Mesothelial cell of epicardium (in vitro differentiated cells): ENCODE measurements at places on chromosomes 6 and 20. TPM values are rescaled to one million over a fixed set of nuclear protein-coding genes. Genes with fewer than 3 reads are reported as not detected.

DNA sequence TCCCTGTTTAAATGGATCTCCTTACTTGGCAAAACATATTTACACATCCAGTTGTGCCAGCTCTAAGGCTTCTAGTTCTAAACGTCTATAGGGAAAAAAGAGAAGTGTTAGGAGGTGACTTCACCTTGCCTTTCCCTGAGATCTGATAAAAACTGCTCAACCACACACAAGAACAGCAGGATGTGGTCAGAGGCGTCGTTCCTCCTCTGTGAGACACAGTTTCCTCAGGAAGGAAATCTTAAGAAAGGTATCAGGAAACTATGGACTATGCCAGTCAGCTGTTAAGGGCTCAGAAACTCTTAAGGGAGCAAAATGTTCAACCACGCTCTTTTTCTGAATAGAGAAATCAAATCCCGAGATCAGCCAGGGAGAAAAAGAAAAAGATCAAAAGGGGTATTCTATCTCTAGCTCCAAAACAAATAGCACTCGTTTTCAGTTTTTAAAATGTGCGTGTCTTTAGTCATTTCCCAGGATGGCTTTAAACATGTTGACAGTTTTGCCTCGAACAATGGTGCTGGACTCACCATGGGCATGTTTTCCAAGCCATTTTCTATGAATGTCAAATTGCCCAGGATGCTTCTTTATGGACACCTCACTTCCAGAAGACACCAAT, 154.5 kb downstream of the HACE1 start:
- no peak for DNase-seq

DNA sequence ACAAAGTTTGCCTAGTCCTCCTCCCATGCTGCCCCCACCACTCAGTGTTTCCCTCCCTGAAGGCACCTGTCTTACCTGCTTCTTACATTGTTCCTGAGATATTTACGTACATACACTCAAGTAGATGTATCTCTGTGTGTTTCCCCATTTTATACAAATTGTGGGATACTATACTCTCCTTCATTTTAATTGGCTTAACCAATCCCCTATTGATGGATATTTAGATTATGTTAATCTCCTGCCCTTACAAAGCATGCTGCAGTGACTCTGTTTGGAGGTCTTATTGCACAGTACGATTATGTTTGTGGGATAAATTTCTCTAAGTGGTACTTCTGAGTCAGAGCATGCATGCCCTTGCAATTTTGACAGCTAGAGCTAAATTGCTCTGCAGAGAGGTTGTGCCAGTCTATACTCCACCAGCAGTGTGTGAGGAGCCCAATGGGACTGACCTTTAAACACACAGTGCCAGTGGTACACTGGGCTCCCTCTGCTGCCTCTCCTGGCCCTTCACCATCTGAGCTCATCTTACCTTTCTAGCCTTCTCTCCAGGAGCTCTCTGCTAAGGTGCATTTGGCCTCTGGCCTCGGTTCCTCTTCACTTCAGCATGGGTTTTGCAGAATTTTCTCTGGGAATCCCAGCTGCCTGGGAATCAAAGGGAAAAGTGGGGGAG, 57.4 kb downstream of the LYRM2 start:
- DNase-seq = no peak

DNA sequence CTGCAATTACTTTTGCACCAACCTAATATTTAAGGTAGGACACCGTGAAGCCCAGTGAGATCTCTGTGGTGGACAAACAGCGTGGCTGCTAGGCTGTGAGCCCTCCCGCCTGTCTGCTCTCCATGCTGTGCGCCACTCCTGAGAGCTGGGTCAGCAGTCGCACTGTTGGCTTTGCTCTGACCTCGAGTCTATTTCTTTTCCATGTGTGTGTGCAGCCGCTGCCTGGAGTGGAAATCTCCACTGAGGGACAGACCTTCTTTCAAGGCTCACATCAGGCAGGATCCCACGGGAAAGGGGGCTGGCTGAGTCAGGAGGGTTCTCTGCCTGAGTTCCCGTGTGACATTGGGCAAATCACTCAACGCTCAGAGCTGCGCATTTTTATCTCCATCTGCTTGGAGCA, 27.1 kb downstream of the RIPOR3 start:
- no peak for DNase-seq

DNA sequence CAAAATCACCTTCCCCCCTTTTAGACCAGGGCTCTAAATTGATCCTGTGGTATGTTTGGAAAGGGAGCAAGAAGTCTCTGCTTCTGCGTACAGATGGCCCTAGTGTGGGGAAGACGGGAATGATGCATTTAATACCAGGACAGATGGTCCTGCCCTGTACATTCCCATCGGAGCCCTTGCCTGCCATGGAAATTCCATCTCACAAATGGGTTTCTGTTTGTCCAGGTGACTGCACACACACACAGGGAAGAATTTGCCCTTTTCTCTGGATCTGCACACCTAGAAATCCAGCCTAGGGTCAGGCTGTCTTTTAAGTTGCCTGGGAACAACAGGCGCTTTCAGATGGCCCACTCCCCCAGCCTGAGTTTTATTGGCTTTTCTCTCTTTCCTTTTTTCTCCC, 1.3 kb downstream of the MAS1 start:
- no peak for DNase-seq

DNA sequence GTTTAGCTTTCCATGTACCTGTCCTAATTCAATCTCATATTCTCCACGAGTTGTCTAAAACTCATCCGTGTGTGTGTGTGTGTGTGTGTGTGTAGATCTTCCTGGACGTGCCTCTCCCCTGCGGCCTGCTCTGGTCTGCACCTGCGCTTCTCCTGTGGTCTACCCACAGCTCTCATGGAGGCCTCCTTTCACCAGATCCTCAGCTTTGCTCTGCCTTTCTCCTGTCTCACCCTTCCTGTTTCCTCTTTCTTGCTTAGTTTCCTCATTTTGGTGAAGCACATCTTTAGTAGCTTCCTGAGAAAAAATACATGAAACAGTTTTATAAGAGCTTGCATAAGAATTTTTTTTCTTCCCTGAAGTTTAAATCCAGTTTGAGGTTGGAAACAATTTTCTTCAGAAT, 18.1 kb downstream of the SLX4IP start:
- no peak for DNase-seq

GHRH gene
- total RNA-seq = not detected in 3 replicates
